ENCODE measurements at places on chromosomes 2 and 18.

GRCh38 chr2:227474410-227474809, 2.5 kb downstream of the AGFG1 start:
- no peak for DNase-seq

DNA sequence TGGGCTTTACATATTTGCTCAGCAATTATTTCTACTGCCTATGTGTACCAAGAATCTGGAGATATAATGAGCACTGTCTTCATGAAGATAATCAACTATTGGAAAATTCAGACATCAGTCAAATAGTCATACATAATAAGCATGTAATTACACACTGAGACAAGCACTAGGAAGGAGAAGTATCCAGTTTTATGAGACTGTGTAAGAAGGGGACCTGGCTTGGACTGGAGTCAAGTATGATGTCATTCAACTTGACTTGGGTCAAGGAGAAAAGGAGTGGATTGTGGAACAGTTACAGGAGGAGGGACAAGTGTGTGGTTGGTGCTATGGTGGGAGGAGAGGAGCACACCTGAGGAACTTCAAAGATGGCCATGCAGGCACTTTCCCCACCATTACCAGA, 419.8 kb upstream of the TRIB2 start:
- no peak for DNase-seq

DNA sequence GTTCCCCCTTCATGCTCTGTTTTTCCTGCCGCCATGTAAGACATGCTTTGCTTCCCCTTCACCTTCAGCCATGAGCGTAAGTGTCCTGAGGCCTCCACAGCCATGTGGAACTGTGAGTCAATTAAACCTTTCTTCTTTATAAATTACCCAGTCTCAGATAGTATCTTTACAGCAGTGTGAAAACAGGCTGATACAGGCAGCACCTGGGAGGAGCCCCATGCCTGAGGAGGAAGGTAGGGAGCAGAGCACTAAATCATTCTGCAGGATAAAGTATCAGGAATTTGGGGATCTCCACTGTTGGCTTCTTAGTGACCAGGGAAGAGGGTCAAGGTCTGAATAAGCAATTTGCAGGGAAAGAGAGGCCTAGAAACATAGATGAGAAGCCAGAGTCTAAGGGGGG, 78.0 kb downstream of the KCNF1 start:
- no peak for DNase-seq

DNA sequence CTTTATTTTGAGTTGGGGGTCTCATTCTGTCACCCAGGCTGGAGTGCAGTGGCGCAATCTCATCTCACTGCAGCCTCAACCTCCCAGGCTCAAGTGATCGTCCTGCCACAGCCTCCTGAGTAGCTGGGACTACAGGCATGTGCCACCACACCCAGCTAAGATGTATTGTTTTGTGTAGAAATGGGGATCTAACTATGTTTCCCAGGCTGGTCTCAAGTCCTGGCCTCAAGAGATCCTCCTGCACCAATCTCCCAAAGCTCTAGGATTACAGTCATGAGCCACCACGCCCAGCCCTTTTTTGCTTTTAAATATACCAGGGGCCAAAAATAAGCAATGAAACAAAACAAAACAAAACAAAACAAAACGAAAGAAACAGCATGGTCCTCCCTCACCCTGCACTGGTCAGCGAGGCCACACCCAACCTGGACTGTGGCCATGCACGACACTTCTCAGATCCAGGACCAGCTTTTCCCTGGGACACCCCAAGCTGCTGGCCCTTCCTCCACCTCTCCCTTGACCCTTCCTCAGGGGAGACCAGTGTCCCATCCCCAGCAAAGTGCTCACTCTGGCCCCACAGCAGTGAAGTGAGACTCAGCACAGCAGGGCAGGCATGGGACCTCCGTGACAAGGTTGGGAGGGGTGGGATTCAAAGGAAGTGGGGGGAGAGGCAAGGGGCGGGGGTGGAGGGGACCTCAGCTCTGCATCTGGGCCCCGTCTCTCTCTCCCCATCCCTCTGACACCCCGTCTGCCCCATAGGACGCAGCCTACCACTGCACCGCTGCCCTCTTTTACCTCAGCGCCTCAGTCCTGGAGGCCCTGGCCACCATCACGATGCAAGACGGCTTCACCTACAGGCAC, 23.5 kb downstream of the MAL start:
- DNase-seq: no peak

DNA sequence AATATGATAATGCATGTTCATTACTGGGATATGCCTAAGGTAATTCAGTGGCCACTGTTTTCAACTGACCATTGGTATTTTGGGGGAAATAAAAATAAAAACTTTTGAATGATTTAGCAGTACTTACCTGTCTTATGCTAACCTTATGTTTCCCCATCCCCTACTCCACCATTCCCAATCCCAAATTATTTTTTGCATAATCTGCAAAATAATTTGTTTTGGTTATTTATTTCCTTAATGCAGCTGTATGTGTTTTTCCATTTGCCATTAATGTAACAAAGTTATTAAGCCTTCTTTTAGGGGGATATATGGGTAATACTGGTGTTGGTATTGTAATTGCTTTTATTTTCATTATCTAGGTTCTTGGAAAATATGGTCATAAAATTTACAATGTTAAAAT, 213.9 kb upstream of the GULP1 start:
- no peak for DNase-seq
